ENCODE measurements at places on chromosomes 2 and 18. TPM values are rescaled to one million over a fixed set of nuclear protein-coding genes. Genes with fewer than 3 reads are reported as not detected.

Gene SETBP1
- polyA plus RNA-seq, result 1.8 TPM

Gene LRRTM4
- polyA plus RNA-seq, result not detected

DNA sequence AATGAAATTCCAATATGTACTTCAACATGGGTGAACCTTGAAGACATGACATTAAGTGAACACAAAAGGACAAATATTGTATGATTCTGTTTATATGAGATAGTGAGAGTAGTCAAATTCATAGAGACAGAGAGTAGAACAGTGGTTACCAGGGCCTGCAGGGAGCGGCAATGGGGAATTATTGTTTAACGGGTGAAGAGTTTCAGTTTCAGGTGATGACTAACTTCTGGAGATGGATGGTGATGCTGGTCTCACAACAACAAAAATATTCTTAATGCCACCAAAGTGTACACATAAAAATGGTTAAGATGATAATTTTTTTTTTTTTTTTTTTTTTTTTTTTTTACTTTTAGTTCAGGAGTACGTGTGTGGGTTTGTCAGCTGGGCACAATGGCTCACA lies 109.4 kb upstream of the TMEM200C start:
- no peak for DNase-seq

DNA sequence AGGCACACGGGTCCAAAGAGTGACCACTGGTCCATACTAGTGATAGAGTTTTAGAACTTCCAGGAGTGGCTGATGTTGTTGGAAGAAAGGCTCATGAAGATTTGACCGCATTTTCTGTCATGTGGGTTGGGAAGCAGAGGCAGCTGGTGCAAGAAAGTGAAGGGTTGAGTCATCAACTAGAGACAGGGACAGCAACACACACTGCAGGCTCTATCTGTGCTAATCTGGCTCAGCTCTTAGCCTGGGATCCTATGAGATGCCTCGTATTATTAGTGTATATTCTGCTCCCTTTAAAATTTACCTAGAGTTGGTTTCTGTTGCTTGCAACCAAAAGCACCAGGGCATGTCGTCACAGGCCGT lies 2.5 kb upstream of the SH3RF3 start:
- DNase-seq, result no peak

GRCh38 chr18:49631146-49631866 lies 69.4 kb downstream of the LIPG start:
- DNase-seq, result no peak
